ENCODE measurements at places on chromosomes 5 and 9.
A peak's percentile ranks its signal among the peaks of the same experiment; 100 is the strongest.

DNA sequence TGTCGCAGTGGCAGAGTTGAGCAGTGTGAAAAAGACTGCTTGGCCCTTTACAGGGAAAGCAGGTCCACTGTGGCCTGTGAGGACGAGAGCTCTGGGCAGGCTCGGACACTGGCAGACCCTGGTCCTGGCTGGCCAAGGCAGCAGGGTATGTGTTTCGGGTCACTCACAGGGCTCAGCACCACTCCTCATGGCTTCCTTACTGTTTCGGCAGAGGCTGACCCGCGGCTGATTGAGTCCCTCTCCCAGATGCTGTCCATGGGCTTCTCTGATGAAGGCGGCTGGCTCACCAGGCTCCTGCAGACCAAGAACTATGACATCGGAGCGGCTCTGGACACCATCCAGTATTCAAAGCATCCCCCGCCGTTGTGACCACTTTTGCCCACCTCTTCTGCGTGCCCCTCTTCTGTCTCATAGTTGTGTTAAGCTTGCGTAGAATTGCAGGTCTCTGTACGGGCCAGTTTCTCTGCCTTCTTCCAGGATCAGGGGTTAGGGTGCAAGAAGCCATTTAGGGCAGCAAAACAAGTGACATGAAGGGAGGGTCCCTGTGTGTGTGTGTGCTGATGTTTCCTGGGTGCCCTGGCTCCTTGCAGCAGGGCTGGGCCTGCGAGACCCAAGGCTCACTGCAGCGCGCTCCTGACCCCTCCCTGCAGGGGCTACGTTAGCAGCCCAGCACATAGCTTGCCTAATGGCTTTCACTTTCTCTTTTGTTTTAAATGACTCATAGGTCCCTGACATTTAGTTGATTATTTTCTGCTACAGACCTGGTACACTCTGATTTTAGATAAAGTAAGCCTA lies 15.7 kb downstream of the SQSTM1 start:
- peak; percentile 38 for DNase-seq

DNA sequence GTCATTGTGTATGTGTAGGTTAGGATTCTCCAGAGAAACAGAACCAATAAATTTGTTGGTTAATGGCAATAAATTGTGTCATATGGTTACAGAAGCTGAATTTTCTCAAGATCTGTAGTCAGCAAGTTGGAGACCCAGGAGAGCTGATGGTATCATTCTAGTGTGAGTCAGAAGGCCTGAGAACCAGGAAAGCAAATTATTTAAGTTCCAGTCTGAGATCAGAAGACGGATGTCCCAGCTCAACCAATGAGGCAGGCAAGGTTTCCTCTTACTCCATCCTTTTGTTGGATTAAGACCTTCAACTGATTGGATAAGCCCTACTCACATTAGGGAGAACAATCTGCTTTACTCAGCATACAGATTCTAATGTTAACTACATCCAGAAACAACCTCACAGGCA lies 656.3 kb downstream of the ANXA1 start:
- DNase-seq: no peak

DNA sequence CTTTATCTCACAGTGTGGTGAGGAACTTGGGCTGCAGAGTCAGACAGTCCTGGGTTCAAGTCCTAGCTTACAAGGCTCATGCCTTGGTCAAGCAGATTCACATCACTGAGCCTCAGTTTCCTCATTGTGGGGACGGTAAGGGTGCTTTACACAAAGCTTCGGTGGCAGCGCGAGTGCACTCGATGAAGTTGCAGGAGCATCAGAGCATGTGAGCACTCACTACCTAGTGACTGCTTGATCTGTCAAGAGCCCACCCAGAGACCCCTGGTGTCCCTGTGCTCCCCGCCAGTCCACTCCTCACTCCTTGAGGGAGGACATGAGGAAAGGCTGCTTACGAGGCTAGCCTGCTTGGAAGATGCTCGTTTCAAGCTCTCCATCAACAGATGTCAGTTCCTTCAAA lies 56.2 kb upstream of the GARNL3 start:
- no peak for DNase-seq

DNA sequence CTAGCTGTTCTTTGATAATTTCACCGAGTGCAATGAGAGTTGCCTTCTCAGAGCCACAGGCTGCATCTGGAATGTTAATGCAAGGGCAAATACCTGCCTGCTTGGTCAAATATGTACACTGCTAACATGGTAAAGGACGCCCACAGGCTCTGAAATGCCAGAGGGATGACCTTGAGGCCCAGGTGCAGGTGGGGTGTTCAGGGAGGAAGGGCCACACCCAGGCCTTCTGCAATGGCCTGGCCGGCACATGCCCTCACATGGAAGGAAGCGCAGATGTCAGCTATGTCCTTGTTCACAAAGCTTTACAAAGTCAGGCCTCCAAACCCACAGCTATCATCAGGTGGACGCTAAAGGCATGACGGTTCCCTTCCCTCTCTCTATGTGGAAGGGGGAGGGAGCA lies 48.6 kb downstream of the HRH2 start:
- no peak for DNase-seq

- DNase-seq: no peak
These were observed 45.4 kb downstream of the HACD4 start for GRCh38 chr9:20985851-20986600.

DNA sequence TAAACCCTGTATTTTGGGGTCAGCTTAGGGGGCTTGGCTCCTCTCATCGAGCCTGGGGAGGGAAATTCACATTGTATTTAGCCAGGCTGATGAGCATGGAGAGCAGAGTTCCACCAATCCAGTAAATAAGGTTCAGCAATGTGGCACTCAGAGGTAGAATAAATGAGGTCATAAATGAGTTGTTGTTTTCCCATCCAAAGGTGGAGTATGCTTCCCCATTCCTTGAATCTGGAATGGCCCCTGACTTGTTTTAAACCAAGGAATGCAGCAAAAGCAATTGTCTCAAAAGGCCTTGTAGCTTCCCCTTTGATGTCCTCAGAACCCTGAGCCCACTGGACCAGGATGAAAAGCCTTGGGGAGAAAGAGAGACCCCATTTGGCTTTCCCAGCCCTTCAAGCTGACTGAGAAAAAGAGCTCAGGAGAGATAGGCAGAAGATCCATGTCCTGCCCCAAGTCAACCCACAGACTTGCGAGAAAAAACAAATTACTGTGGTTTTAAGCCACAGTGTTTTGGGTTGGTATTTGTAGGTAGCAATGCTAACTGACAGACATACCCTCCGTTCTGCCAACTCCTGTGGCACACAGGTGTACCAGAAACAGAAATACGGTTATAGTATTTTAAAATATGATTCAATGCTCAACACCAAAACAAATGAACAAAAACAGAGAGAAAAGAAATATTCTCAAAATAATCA lies 566.0 kb upstream of the DMAC1 start:
- DNase-seq: no peak

DNA sequence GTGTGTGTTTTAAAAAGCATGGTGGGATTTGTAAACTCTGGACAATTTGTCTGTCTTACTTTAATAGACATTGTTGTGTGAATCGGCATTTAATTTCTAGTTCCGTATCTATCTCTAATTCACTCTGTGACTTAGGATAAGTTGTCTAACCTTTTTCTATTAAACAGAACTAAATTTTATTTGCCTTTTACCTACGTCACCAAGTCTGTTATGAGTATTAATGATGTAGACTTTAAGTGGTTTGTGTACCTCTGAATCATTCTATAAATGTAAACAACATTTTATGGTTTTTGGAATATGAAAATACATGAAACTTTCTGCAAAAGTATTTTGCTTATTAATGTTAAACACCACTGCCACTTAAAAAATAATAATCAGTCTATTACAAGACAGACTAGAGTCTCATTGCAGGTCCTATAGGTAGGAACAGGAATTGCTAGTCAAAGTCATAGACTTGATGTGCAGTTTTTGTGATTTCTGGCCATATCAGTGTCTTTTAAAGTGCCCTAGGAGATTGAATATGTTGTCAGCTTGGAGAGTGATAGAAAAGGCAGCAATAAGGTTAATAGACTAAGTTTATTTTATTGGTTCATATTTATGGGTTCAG lies 5.6 kb downstream of the RBM27 start:
- DNase-seq: no peak

GRCh38 chr5:9957214-9957613 lies 292.5 kb downstream of the ATPSCKMT start:
- DNase-seq: no peak

DNA sequence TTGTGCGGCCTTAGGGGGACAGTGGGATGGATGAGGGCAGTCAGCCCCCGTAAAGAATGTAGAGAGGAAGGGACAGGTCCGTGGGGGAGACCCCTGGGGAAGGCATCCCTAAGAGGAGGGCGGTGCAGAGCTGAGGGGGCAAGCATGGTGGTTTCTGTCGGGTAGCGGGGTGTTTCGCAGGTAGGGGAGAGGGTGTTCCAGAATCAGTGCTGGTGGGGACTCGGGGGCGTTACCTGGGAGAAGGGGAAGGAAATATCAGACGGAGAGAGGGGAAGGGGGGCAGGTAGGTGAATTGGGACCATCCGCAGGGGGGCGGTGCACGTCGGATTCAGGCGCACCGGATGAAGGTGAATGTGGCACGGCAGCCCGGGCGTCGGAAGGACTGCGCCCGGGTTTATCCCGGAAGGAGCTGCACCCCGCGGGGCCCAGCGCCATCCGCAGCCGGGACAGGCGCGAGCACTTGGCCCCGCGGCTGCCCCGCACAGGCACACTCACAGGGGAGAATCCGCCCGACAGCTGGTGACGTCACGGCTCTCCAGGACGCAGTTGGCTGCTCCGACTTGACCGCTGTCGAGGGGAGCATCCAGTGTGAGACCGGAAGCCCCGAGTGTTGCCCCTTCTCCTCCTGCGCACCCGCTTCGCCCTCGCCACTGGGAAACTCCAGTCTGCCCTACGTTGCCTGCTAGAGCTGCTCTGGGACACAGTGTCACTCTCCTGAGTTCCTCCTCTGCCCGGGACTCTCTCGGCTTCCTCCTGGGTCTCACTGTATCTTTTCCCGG lies 1.3 kb downstream of the CD72 start:
- peak; percentile 62 for DNase-seq

- DNase-seq: no peak
These were observed 10.5 kb downstream of the GLRX start for GRCh38 chr5:95812074-95812471.

- peak; percentile 62 for DNase-seq
These were observed at the start of gene TNFSF8 for GRCh38 chr9:114930056-114930812. Gene TNFSF8 (minus strand): TSS chr9:114930591. CDS start chr9:114930303, 288 bp downstream.

DNA sequence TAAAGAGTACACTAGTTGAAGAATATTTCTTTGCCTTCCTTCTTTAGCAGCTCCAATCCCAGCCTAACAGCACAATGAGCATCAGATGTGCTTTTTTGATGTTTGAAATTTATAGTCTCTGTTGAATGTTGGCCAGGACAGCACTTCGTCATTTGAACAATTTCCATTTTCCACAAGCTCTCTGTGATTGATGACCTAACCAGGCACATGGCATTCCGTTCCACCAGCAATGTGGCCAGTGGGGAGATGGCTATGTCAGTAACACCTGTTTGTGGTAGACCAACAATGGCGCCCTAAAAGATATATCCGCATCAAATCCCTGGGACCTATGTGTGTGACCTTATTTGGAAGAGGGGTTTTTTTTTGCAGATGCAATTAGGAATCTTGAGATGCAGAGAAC lies 66.8 kb downstream of the PALM2AKAP2 start:
- no peak for DNase-seq

All from stimulated activated CD8-positive, alpha-beta memory T cell treated with anti-CD3 and anti-CD28 coated beads, Interleukin-4, amount 100 ng/mL, for 24 hours (primary cell).